GM19239 (cell line): ENCODE measurements at places on chromosomes 1 and 21.
A peak's percentile ranks its signal among the peaks of the same experiment; 100 is the strongest.

DNA sequence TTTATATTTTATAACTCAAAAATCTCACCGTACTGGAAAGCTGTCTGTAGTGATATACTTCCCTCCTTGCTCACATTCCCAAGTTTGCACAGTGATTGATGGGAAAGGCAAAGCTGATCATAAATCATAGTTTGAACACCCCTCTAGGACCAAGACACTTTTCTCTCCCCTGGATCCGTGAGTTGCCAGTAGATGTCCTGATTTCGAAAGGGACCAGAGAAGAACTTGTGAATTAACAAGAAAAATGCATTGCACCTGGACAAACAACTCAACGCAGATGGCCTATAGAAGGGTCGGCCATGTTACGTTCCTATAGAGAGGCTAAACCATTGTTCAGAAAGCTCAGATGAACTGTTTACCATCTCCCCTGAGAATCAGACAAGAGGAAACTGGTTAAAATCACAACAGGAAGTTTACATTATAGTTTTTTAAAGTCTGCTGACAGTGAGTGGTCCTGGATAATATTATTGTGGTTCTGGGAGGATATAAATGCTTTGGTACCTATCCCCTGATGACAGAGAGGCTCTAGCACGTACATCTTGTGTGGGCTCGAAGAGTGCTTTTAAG, 124.0 kb upstream of the SLC45A1 start:
- DNase-seq = no peak

DNA sequence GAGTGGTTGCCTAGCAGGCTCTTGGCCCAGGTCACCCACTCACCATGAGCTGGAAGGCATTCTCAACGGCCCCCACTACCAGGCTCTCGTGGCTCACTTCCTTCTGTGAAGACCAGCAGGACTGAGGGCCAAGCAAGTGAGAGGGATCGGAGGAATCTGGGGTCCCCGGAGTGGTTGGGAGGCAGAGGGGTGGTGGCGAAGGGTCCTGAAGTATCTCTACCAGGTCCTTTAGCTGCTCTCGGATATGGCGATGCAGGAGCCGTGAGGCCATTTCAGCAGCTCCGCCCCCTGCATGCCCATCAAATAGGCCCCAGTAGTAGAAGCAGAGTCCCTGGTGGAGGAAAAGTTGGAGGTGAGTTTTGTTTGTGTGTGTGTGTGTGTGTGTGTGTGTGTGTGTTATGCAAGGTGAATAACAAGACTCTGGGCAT, 2.4 kb downstream of the PPM1J start:
- no peak for DNase-seq

DNA sequence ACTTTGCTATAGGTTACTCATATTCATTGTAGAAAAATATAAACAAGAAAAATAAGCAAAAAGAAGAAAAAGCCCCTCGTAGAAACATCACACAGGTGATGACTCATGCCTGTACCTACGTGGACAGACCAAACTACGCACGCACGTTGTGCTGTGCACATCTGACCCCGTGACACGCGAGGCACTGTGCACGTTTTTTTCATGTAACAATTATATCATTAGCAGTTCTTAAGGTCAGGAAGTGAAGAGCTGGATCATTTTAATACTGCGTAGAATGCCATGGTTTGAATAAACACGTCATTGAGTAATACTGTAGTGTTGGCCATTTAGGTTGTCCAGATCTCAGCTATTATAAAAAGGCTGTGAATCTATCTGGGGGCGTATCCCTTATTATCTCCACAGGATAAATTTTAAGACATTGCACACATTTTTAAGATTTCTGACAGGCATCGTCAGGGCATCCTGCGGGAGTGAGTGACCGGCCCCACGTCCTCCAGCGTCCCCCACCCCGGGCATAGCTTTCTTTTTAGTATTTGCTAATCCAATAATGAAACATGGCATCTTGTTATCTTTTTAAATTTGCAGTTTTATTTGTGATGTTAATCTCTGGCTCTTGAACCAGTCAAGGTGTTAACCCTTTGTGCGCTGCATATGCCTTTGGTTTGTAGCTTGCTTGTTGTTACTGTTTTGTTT, 23.4 kb upstream of the ADARB1 start:
- no peak for DNase-seq

- no peak for DNase-seq
Observed at GRCh38 chr1:151902858-151903257, 6.5 kb downstream of the THEM4 start.

DNA sequence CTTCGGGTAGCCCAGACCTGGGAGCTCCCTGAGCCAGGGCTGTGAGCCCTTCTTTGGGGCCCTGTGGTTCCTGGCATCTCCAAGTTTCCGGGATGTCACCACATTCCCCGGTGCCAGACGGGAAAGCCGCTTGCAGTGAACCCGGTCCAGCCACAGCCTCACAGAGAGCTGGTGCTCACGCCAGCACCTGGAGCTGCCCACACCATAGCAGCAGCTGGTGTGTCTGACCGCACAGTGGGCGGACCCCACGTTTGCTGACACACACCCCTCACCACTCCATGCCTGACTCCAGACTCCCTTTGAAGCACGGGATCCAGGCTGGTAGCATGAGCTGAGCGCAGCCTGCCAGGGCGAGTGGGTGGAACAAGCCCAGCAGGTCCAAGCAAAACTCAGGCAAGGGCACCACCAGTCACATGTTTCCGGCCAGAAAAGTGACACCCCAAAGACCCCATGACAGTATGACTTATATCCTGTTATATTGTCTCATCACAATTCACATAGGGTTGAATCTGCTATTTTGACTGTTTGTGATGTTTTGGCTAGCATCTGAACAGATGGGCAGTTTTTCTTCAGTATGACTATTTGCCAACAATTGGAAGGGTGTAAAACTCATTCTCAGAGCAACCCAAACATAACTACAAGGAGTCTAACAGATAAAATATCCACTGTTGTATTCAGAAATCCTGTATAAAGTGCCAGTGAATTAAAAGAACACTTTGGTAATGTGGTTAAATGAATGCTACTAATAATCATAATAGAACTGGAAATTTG, 285.4 kb downstream of the SMYD3 start:
- DNase-seq = no peak

- no peak for DNase-seq
Observed at GRCh38 chr1:184362876-184363275, 24.0 kb upstream of the C1orf21 start.

DNA sequence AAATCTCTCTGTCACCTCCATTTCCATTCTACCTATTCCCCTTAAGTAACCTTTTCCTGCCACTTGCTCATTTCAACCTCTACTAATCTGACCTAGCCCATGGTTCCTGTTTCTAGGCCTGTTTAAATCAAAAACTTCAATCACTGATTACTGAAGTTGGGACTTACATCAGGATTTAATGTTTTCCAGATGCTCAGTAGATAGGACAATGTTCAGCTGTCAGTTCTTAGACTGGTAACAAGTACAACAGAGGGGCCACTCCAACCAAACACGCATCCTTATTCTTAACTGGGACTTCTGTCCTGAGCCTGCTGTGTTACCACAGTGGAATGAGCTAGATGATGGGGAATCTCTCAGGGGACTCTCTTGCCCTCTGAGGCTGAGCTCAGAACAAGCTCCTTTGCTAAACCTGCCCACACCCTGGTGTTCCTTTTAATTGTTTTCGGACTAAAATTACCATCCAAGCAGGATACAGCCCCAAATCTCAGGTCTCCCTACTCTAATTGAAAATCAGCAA, 974.6 kb downstream of the TTLL7 start:
- DNase-seq = no peak

DNA sequence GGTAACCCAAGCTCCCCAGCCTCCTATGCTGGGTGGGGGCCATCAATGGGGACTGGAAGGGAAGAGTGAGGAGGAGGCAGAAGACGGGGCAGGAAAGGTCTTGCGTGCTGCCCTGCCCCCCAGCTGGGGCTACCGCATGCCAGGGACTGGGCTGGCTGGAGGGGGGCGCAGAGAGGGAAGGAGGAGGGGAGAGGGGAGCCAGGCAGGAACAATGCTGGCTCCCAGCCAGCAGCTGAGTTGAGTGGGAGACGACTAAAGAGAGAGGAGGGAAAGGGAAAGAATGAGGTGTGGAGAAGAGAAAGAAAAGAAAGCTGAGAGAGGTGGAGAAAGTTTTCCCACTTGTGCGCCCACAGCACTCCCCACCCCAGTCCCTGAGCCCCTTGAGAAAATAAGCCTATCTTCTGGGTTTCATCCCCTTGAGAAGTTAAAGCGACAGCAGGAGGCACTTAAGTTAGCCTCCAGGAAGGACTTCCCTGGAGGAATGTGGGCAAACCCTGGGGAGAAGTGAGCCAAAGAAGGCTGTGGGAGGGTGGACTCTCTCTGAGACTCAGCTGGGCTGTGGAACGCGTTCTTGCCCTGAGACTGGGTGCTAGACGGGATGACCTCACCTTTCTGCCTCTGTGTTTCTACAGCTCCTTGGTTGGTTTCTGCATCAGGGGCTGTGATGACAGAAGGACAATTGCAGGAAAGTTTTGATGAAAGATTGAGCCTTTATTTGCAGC, 12.9 kb upstream of the NES start:
- DNase-seq = no peak

GRCh38 chr1:202159534-202160371, 649 bp downstream of the PTPN7 start:
- DNase-seq = peak; percentile 45

DNA sequence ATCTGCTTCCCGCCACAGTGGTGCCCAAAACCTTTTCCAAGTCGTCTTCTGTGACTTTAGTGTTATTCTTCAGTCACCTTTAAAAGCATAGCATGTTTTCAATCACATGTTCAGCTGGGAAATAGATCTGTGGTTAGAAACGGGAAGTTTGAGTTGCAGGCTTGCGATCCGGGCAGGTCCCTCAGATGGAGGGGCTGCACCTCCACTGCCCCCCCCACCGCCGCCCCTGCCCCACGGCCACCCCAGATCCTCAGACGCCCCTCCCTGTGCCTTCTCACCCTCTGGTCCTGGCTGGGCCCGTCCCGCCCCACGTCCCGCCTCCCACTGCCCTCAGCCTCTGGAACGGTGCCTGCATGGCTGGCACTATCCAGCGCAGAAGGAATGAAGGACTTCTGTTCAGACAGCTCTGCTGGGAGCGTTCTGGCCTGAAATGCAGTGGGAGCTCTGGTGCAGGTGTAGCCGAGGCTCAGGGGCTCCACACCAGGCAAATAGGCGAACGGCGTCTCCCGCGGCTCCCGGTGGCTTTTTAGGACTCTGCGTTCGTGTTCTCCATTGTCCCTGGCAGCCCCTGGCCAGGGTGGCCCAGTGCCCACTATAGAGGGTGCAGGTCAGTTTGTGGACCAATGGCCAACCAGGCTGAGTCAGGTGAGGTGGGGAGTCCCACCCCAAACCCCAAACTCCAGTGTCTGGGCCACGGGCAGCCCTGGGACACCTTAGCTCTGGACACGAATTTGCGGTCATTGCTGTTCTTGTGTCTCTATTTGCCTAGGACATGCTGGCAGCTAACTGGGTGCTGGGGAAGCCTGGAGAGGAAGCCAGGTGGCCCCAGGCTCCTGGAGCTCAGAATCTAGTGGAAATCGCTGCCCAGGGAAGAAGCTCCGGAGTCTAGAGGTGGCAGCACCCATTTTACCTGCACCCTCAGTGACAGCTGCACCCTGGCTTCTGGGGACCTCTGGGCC, 67.1 kb downstream of the FAAP20 start:
- DNase-seq = no peak

- DNase-seq = no peak
Observed at GRCh38 chr1:223006917-223007648, 136.0 kb downstream of the TLR5 start.

GRCh38 chr1:180085331-180085730, 69.3 kb upstream of the QSOX1 start:
- no peak for DNase-seq

GRCh38 chr1:8389958-8390535, 72.1 kb downstream of the SLC45A1 start:
- DNase-seq = no peak

DNA sequence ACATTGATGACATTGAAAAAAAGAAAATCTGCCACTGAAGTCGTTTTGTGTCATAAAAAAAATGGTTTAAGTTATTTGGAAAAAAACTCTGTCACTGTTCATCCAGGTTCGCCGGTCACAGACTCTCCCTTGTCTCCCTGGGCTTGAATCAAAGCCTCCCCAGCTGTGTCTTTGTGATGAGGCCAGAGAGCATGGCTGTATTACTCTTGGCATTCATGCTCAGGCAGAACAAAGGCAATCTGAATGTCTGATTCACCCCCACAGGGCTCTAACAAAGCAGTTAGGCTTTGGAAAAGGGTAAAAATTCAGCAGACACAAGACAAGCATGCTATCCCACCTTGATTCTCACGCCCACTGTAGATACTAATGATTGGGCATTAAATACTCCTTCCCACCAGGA, 304.3 kb upstream of the PLD5 start:
- DNase-seq = no peak

DNA sequence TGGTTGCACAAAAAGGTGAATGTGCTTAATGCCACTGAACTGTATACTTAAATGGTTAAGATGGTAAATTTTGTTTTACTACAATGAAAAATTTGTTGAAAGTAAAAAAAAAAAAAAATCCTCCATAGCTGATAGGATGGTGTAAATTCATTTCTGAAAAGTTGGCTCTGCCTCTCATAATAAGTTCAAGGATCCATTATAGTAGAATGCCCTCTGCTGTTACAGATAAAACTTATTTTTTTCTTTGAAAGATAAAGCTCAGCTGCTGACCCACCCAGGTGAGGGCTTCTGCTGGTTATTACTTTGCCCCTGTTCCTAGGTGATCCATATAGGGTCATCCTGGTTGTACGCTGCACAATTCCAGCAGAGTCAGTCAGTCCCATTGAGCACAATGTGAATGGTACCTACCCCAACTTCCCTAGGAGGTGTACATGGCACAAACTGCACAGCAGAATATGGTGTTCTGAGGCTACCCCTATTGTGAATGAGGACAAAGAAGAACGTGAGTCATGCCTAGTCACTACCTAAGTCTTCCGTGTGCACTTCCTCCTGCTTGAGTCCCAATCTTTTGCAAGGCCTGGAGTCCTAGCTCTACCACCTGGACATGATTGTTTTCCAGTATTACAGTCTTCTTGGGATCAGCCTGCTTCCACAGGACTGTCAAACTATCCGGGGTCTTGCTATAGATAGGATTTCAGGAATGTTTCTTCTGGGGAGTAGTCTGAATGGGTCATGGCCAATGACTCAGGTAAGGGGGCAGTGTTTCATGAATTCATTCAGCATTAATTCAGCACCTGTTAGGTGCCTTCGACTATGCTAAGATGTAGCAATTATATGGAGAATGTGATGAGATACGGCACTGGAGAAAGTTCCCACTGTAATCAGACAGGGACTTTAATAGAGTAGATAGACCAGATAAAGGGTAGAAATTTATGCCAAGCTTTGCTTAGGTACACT, 20.8 kb upstream of the CD5L start:
- DNase-seq = no peak

DNA sequence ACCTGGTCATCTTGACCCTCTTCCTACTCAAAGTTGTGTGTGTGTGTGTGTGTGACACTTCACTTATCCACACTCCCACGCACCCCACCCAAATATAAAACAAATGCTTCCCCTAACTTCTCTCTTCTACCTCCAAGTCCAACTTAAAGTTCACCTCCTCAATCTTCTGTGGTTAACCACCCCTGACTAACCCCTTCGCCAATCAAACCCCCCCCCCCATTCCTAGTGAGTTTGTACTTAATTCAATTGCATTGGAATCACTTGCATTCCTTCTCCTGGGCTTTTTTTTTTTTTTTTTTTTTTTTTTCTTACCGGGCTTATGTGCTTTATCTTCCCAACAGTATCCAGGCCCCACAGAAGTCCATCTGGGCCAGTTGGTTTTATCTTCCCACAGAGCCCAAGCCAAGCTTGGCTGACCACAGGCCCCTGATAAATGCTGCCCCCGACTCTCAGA, 78.4 kb downstream of the CD58 start:
- DNase-seq = no peak
